Activated naive CD4-positive, alpha-beta T cell treated with Interleukin-2 at 50 U/mL for 16 hours (primary cell): ENCODE measurements at places on chromosomes 3 and 15.

DNA sequence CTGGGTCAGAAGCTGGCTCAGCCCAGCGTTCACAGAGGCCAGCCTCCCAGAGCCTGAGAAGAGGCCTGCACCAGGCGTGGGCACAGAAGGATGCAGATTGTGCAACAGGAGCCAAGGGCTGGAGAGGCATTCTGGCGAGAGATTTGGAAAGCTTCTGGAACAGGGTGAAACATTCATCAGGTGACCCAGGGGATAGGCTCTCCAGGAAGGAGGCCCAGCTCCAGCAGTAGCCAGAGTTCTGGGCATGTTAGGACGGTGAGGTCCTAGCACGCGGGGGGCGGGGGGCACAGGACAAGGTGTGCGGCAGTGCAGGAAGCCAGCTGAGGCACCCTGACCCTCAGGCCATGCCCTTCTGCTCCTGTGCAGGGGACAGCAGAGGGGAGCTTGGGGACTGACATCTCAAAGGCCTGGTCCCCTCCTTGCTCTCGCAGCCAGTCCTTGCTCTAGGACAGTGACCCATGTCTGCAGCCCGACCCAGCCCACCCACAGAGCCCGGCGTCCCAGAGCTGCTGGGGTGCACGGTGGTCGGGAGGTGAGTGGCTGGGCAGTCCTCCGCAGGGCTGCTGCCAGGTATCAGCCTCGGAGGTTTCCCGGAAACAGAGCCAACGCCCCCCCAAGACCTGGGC is 111.7 kb upstream of the KLF13 start:
- DNase-seq: no peak

- no peak for DNase-seq
These were observed 2.2 kb downstream of the NR2F2 start for GRCh38 chr15:96332637-96333121.

- DNase-seq: peak; percentile 20
These were observed 16.2 kb downstream of the NISCH start for GRCh38 chr3:52471371-52472238.

DNA sequence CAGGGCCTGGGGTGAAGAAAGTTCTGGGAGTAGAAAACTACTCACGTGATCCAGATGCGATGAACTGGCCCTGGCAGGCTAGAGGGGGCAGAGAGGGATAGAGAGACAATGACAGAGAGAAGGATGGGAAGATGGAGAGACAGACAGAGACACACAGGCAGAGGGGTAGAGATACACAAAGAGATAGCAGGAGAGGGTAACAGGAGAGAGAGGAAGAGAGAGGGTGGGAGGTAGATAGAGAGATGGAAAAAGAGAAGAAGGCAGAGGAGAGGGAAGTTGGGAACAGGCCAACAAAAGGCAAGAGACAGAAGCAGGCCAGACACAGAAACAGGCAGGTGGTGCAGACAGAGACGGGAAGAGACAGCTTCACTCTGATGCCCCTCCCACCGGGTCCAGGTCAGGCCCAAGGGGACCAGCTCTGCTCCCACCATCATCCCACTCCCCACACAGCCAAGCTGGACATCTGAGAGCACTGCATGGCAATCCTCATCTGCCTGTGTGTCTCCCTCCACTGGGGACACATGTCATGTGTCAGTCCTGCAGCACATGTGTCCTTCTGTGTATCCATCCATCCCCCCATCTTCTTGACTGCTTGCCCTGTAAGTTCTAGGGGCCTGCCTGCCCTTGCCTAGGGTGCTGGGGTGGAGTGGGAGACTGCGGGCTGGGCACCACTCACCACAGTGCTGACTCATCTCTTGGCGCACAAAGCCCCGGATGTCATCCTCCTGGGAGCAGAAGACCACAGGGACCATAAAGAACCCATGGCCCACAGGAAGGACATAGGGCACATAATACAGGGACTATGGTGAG is 2.2 kb upstream of the UCN2 start:
- no peak for DNase-seq

- DNase-seq: no peak
These were observed 103.5 kb downstream of the NUP210 start for GRCh38 chr3:13316603-13317002.

GRCh38 chr15:73897441-73898261 is 24.3 kb downstream of the TBC1D21 start:
- peak; percentile 62 for DNase-seq

DNA sequence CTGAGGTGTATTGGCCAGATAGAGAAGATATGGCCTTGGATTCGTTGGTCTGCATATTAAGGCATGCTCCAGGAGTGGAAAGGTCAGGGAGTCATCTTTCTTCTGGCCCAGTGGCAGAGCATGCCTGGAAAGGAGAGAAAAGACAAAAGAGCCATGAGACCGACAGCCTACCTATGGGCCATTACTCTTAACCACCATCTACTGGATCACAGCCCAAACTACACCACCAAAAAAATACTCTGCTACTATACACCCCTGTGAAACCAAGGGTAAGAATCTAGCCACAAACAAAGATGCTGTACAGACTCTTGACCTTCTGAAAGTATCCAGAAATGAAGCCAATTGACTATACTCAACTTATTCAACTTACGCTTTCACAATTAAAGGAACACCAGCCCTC is 96.1 kb upstream of the PLSCR5 start:
- no peak for DNase-seq

DNA sequence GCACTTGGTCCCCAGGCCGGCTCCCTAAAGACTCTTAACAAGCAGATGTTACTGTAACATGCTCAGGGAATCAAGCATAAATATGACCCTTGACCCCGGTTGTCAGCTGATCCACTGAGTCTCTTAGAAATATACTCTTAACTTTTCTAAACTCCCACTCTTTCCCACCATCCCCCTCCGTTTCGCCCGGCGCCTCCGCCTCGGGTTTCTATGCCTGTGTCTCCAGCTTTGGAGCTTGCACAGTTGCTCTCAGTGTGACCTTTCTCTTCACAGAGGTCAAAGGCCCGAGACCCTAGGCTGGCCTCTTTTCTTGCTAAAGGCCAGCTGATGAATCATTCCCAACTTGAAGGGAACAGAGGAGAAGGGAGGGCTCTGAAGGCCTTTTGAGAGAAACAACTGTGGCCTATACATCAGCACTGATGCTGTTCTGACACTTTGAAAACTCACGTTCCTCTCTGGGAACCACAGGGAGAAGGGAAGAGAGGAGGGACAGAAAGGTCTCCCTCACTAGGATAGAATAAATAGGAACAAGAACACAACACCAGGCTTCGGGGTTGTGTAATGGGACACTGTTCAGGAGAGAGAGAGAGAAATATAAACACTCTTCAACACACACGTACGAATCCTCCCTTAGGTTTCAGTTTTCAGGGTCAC is 484.5 kb upstream of the NR2F2 start:
- no peak for DNase-seq

- DNase-seq: no peak
These were observed 32.7 kb upstream of the OSTN start for GRCh38 chr3:191166368-191166767.

- no peak for DNase-seq
These were observed 6.9 kb upstream of the RPL35A start for GRCh38 chr3:197942956-197943556.

DNA sequence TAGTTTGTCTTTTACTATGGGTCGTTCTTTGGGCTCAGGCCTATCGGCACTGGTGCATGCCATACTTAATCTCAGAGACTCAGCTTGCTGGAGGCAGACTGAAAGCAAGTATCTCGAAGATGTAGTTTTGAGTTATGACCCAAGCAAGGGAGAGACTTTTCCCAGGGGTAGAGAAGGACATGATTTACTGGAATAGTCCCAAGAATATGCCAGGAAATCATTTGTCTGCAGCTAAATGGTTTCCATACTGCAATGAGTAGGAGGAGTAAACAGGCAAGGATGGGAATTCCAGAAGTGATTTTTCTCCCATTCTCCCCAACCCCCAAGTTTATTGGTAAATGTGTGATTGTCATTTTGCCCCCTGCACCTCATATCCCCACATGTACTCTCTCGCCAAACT is 35.4 kb upstream of the LACTB start:
- no peak for DNase-seq

DNA sequence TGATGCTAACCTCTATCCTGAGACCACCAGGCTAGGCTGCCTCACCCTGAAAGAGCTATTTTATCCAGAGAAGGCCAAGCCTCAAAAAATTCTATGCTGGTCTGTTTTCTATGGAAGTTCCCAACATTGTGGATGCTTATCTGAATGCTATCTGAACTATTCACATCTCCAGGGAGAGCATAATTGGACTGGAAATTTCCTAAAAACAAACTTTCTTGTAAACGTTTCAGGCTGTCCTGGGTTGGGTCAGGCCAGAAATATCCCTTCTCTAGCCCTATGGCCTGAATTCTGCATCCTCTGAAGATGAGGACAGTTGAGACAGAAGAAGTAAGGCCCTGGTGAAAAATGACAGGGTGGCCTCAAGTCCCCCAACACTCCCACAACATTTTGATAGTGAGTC is 706.4 kb upstream of the NR2F2 start:
- DNase-seq: no peak

GRCh38 chr15:89226359-89227221 is 5.2 kb upstream of the RLBP1 start:
- no peak for DNase-seq

- no peak for DNase-seq
These were observed 57.7 kb downstream of the DUT start for GRCh38 chr15:48388910-48389309.

GRCh38 chr15:69724333-69724732 is 271.7 kb downstream of the RPLP1 start:
- no peak for DNase-seq

DNA sequence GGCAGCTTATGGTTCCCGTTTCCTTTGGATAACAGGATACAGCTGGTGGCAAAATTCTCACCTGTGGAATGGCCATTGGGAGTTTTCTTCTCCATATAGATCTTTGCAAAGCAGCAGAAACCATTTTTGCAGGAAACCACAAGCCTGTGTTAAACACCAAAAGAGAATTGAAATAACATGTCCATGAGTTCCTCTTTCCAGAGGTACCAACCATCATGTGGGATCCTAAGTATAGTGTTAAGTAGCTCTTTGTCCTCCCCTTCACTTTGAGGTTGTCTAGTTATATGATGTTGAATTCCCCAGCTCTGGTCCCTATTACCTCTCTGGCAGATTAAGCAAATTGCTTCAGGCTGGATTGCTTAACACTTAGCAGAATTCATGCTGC is 94.9 kb downstream of the AKAP13 start:
- DNase-seq: no peak

- no peak for DNase-seq
These were observed 142.4 kb upstream of the TMC3 start for GRCh38 chr15:81516461-81516860.

- DNase-seq: no peak
These were observed 279.2 kb downstream of the TLE3 start for GRCh38 chr15:69818529-69818928.

DNA sequence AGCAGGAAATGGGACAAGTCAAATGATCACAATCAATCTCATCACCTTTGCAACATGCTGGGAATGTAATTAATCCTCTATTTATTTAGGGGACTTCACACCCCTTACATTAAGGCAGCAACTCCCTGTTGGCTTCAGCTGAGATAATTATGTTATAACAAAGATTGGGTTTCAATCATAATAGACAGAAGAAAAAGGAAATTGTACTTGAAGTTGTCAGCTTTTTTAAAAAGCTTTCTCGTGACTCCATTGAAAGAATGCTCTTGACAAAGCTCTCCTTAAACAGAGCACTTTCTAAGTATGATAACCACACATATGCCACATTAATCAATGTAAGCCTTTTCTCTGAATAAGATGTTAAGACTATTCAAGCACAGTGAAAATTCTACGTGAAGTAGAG is 65.7 kb downstream of the SHQ1 start:
- DNase-seq: no peak

GRCh38 chr3:1979961-1980615 is 118.6 kb upstream of the CNTN4 start:
- DNase-seq: no peak

- DNase-seq: no peak
These were observed 149.7 kb upstream of the NUDT16 start for GRCh38 chr3:131231710-131232389.

GRCh38 chr3:26989037-26989436 is 366.5 kb downstream of the LRRC3B start:
- no peak for DNase-seq

DNA sequence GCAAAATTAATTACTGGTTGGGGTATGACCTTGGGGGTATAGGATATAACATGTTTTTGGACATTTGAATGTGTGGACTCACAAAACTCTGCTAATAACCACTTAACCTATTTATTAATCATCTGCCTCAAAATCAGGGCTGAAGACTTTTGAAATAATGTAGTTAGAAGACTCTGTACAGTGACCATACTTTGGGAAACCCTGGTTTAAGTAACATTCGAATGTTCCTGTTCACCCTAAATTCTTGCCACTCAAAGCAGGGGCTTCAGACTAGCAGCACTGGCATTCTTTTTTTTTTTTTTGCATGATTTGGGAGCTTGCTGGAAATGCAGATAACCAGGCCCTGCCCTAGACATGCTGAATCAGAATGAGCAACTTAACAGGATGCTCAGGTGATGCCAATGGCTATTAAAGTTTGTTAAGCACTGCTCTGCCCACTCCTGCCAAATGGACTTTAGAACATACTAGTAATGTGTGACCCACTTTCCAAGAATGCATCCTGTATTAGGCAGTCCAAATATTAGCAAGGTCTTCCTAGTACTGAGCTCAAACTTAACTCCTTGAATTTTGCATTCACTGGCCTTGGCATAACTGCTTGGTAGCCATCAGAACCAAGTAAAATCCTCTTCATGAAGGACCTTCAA is 12.7 kb upstream of the ST3GAL6 start:
- DNase-seq: no peak

DNA sequence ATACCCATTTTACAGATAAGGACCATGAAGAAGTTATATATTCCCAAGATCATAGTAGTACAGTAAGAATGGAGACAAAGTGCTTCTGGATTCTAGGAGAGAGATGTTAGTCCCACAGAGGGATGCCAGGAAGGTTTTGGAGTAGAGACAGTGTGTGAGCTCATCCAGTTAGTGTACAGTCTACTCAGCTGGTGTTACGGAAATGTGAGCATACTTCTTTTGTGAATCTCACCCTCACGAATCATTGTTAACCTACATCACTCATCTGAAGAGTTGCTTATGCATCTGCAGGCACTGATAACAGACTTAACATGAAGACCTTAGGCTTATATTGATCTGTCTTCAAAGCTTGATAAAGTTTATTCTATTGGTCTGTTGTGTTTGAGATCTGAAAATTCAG is 106.6 kb upstream of the PTPRG start:
- no peak for DNase-seq

- no peak for DNase-seq
These were observed 2.5 kb downstream of the TMEM212 start for GRCh38 chr3:171845481-171846284.
